ENCODE measurements at places on chromosomes 5 and 9.

GRCh38 chr5:80985600-80986228 lies 25.6 kb downstream of the RASGRF2 start:
- DNase-seq: no peak

- DNase-seq: peak; percentile 80
Observed at GRCh38 chr9:120877276-120878034, 467 bp upstream of the PHF19 start.

GRCh38 chr5:153153086-153153485 lies 337.4 kb upstream of the GRIA1 start:
- no peak for DNase-seq

DNA sequence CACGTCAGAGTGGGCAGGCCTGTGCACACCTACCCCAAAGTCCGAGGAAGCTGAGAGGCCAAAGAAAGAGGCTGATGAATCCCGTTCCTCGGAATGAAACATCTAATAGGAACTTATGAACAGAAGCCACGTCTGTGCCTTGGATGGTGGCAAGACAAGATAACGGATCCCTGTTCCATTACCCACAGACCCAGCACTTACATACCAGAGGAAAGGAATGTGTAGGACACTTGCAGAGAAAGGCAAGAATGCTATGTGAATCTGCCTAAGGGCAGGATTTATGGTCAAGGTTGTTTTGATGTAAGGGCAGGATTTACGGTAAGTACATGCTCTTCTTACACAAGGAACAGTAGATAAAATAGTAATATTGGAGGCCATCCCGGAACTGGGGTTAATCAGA lies 93.2 kb downstream of the WDR41 start:
- DNase-seq: no peak

DNA sequence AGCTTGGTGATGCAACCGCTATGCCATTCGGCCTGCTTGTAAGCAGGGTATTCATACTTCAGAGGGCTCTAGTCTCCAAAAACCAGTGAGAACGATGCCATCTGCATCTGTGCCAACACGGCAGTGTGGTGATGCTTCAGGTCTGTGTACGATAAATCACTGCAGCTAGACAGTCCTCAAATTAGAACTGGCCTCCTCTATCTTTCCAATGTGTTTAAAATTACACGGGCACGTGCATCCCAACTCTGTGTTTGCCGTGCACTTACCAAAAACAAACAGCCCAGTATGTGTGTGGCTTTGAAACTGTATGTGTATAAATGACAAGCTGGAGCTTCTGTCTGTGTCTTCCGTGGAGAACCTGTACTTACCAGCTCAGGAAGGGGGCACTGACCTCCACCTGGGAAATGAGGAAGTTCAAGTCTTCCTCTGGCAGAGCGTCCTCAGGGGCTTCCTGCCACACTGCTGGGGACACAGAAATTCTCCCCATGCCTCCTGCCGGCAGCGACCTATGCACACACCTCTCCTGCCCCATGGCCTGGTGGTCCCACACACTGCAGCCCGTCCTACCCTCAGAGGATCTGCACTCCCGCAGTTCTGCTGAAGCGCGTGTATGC lies 12.3 kb downstream of the MED10 start:
- no peak for DNase-seq

DNA sequence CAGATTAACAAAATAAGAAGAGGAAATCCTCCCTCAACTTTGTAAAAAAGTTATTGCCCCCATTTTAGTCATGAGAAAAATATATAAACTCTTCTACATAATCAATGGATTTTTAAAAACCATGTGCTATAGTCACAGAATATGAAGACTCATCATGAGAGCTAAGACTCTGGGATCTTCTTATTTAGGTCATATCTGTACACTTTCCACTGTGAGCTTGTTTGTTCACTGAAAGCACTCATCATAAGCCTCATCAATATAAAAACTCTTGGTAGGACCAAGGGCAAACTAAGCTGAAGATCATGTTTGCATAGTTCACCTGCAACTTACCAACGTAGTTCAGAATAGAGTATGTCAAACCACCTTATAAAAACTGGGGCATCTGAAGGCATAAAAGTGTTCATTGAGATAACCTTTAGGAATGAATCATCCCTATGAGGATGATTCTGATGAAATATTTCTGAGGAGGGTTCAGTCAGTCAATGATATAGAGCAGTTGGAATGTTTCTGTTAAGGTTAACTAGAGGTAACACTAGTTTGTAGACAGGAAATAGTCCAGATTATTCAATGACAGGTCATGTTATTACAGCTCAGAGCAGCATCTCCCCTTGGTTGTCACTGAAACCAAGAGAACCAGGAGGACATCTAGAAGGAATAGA lies 289.9 kb upstream of the SMC2 start:
- DNase-seq: no peak

DNA sequence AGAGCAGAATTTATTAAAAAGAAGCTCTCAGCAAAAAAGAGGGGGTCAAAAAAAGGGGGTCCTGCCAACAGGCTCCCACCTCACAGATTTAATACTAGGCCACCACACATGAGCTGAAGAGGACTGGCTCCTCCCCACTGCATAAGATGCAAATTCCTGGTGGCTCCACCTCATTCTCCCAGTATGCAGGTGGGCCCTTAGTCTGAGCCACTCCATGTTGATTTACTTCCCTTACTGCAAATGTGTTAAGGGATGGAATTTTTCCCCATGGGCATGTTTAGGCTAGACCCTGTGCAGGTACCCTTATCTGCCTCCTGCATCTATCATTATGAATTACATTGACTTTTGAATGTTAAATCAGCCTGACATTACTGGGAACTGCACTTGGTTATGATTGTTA lies 82.9 kb downstream of the ISOC1 start:
- no peak for DNase-seq

GRCh38 chr9:128149951-128150593 lies 819 bp downstream of the LCN2 start:
- no peak for DNase-seq

DNA sequence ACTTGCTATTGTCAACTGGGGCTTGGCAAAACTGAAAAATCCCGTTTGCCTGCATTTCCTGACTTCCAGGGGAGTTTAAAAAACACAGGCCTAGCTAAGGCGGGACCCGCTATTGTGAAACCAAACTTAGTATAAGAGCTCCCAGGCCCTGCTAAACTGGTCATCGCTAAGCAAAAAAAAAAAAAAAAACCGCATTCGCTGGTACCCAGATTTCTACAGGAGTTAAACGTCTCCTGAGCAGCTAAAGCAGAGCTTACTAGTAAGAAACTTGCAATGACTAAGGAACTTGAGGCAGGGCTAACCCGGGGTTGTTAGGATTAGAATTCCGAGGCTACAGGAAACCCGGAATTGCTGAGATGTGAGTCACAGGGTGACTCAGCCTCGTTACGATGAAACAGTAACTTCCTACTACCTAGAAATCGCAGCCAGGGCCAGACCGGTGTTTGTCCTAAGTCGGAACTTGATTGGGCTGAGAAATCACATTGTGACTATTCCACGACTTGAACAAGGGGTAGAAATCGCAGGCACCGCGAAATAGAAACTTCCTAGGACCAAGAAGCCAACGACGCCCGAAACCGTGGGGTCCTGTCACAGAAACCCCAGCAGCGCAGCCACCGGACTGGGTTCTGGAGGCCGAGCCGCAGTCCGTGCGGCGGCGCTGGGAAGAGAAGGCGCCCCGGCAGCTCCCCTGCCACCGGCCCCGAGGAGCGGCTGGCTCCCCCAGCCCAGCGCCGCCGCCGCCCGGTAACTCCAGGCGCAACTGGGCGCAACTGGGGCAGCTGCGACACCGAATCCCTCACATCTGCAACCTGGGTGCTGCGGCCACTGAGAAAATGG lies 89.4 kb downstream of the ANXA2R start:
- no peak for DNase-seq

- DNase-seq: no peak
Observed at GRCh38 chr9:128946571-128947276, 679 bp downstream of the DOLK start.

All from DND-41 (cell line).